ENCODE measurements at places on chromosomes 16 and 17.

DNA sequence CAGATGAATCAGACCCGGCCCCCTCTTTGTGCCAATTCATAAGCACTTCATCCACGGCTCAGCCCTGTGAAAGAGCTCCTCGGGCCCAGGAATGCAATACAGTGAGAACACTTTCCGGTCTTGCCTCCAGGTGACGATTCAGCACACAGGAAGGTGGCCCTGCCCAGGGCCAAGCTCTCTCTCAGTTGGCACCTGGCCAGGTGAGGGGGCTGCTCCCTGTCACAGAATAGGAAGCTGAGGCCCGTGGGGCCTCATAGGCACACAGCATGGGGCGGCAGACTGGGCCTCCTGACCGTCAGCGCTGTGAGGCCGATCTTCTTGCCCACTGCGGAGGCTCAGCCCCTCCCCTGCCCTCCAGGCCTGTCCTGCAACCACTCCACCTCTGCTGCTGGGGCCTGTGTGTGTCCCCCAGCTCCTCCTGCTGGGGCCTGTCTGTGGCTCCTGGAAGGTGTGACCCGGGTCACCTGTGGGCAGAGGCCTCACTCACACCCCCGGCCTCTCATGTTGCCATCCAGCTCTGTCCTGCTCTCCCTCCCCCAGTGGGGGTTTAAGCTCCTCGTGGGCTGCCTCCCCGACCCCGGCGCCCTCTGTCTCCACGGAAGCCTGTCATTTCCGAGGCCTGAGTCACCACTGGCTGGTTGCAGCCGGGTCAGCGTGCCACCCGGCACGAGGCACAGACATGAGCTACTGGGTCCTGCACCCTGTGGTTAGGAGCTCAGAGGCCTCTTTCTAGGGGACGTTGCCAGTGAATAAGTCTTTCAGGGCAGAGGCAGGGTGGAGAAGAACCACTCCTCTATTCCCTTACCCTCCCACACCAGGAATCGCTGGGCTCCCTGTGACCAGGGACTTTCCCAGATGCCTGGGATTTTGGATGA, 114.4 kb downstream of the SEC14L1 start:
- DNase-seq, result no peak

GRCh38 chr17:40453881-40454612, 10.8 kb downstream of the IGFBP4 start:
- no peak for DNase-seq

- peak; percentile 58 for DNase-seq
Observed at GRCh38 chr17:14302091-14302430, 1.2 kb downstream of the HS3ST3B1 start.

GRCh38 chr17:62206550-62206949, 141.5 kb upstream of the MED13 start:
- DNase-seq, result no peak

- DNase-seq, result no peak
Observed at GRCh38 chr17:63966646-63967264, 6.0 kb downstream of the SCN4A start.

- DNase-seq, result no peak
Observed at GRCh38 chr16:56742030-56742984, 12.4 kb downstream of the NUP93 start.

- DNase-seq, result no peak
Observed at GRCh38 chr17:59525668-59526067, 39.7 kb upstream of the DHX40 start.

- DNase-seq, result no peak
Observed at GRCh38 chr17:82098939-82099763, 1.1 kb upstream of the FASN start.

DNA sequence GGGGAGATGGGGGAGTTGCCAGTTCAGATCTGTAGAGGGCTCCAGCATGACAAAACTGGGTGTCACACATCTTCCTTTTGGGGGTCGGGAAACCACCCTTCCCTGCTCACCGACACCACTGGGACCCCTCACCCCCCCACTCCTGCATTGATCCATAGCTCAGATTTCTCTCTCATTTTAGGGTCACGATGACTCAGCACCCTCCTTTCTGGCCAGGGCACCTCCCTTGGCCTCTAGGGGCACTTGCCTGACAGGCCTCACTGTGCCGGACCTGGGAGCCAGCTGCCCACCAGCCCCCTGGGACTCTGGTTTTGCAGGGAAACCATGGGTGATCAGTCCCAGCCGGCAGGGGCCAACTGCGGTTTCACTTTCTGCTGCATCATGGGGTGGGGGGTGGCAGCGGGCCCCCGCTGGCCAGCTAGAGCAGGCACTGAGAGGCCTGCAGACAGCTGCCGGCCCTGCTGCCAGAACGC, 239.4 kb downstream of the MRTFB start:
- no peak for DNase-seq

DNA sequence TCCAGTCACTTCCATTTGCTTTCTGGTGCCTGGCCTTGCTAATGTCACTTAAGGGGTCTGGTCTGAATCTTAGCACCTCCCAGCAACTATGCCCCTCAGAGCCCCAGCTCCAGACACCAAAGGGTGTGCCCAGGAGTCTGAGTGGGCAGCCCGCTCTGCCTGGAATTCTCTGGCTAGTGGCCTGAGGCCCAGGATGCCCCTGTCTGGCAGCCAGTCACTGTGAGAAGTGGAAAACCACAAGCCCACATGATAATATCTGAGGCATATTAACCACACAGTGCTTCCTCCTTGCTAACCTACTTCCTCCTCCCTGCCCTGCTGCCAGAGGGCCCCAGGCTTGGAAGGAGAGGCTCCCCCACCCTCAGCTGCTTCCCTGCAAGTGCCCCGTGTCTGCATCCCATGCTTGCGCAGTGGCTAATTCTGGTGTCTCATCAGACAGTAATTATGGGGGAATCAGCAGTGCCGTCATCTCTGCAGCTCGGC, 14.0 kb downstream of the SRCIN1 start:
- DNase-seq, result no peak
